Activated CD4-positive, CD25-positive, alpha-beta regulatory T cell treated with anti-CD3 and anti-CD28 coated beads, Interleukin-2, amount 50 U/mL, for 24 hours (primary cell): ENCODE measurements at places on chromosomes 6 and 20.

DNA sequence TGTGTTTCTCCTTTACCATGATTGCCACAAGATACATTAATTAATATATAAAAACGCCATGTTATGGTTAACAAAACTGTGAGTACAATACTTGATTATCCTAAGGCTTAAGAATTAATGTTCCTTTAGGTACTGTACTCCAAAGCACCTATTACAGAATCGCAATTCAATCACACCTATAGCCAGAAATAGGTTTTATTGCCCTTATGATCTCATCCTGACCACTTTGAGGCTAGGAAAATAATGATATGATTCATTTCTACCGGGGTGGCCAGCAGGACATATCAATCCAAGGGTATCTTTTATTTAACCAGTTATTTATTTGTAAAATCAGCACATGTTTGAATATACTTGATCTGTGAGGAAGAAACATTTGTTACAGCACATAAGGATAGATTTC is 396.6 kb upstream of the GJE1 start:
- ATAC-seq: no peak

DNA sequence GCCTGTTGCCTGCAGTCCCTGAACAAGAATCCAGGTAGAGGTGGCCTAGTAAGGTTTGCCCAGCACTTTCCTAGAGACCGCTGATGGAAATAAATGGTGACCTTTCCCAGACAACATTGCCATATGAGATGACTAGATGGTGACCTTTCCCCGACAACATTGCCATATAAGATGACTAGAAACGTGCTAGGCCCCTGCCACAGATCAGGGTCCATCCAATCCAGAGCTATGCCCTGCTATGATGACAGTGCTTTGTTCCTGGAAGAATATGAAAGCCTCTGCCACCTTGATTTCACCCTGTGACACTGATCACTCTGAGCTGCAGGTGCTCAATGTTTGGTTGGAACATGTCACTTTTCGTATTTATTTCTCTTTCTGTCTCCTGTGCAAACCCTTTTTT is 133.8 kb upstream of the SPTLC3 start:
- ATAC-seq: no peak

DNA sequence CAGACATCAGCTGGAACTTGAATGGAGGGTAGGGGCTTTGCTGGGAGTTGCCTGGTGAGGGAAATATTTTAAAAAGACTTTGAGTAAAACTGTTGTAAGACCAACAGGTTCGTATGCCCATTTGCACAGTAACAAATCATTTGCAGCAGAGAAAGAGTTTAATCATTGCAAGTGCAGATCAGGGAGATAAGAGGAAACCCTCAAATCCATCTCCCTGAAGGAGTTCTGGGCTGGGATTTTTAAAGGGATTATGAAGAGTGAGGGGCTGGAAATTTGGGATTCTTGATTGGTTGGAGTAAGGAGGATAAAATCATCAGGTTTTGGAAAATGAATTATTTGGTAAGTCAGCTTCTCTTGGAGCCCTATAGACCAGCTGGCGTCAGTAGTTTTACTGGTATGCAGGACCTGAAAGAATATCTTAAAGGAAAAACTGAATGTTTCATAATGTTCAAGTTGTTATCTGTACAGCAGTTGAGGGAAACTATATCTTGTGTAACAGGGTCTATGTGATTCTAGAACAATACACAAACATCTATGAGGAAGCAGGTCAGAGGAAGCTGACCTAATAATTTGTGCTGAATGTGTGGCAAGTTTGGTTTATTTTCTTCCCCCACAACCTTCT is 295.5 kb downstream of the PLCB1 start:
- ATAC-seq: no peak

DNA sequence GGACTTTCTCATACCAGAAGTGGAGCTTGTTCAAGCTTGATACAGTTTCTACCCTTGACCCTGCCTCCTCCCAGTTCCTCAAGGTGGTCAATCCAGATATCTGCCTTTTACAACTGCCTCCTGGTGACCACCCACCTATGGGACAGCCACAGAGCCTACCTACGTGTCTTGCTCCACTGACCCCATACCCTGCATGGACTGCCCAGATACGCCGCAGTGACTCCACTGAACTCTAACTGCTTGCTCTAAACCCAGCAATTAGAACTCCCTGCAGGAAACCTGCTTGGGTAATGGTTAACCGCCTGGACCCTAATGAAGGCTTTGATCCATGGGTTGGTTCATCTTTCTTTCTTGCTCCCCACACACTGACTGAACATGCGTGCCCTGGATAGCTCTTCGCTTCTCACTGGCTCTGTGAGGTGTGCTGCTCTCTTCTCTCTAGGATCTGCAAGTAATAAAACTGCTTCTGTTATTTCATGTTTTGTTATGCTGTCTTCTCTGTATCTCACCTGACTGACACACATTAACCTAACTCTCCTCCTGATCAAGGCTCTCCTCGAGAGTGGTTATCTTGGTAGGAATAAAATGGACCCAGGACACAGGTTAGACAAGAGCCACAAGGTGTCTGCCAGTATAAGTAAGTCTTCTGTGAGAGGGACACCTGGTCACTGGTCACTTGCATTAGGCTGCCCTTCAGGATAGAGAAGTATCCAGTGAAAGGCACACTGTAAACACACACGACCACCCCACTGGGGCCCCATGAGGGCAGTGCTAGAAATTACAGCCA is 79.2 kb downstream of the CHD6 start:
- ATAC-seq: no peak

GRCh38 chr6:110331816-110332215 is 26.3 kb downstream of the METTL24 start:
- no peak for ATAC-seq

DNA sequence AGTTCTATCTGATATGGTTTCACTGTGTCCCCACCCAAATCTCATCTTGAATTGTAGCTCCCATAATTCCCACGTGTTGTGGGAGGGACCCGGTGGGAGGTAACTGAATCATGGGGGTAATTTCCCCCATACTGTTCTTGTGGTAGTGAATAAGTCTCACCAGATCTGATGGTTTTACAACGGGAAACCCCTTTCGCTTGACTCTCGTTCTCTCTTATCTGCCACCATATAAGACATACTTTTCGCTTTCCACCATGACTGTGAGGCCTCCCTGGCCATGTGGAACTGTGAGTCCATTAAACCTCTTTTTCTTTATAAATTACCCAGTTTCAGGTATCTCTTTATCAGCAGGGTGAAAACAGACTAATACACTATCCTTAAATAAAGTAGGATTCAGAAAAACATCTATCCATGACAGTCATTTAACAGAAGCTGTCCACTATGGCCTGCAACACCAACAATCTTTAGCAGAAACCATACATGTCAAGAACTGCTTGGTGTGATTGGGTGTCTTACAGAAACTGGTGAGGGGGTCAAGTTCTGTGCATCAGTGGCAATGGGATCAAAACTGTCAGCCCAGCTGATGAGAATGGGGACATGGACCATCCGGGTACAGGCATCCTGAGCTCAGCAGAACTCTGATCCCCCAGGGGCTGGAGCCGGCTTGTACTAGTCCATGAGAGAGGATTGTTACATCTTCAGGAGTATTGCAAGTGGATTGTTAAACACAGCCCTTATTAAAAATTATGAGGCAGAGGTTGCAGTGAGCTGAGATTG is 59.2 kb downstream of the SCML4 start:
- ATAC-seq: no peak

DNA sequence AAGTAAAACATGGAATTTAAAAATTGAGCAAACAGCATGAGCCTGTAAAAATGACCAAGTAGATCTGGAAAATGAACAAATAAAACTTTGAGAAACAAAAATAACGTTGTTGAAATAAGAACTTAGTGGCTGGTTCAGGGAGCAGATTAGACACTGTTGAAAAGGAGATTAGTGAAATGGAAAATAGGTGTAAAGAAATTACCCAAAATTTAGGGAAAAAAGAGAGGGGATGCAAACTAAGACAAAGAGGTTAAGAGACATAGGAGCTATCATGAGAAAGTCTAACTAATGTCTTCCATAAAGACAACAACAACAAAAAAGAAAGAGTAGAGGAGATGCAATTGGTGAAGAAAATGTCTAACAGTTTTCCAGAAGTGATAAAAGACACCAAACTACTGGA is 29.0 kb downstream of the APCDD1L start:
- no peak for ATAC-seq

DNA sequence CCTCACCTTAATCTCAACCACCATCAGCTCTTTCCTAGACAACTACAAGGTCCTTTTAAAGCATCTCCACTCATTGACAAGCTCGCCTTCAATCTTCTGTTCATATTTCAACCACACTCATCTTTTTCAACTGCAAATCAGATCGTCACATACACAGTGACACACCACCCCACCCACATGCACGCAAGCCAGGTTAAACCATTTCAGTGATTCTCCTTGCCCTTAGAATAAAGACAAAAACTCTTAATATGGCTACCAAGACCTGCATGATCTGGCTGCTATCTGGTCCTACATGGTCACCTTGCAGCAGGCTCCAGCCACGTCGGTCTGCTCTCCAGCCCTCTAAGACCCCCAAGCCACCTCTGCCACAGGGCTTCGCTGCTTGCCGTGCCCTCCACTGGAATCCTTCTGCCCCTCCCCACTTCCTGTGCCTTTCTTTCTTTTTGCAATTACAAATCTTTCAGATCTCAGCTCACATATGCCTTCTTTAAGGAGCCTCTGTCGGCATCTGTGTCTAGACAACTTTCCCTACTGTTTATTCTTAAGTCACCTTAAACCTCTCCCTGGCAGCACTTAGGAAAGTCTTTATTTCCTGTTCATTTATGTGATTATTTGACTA is 507.3 kb upstream of the ARID1B start:
- peak; percentile 27 for ATAC-seq

GRCh38 chr6:125752773-125753172 is 3.3 kb downstream of the HEY2 start:
- ATAC-seq: no peak

GRCh38 chr6:111487661-111488060 is 4.6 kb upstream of the REV3L start:
- ATAC-seq: peak; percentile 55

- no peak for ATAC-seq
Measured at GRCh38 chr20:54397292-54398140, 77.9 kb upstream of the DOK5 start.

DNA sequence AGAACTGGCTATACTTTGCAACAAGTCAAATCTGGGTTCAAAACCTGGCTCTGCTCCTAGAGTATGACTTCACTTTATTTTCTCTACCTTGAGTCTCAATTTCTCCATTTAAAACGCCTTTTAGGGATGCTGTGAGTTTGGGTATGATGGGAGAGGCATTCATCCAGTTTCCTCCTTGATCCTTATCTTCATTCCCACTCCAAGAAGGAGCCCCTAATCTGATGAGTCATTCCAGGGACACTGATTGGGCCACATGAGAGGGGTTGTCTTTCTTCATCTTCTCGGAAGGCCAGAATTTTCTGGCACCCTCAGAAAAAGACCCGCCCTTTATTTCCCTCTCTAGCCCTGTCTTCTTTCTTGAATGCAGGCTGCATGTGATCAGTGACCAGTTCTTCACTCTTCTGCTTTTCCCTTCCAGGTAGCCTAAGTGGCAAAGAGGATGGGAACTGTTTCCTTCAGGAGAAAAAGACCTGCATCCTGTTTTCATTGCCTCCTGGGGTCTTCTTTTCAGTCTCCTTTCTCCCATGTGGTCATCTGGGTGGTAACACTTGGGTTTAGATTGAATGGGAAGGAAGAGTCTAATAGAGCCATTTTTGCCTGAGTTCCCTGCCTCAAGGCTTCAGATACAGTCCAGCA is 32.1 kb upstream of the PNRC1 start:
- no peak for ATAC-seq

DNA sequence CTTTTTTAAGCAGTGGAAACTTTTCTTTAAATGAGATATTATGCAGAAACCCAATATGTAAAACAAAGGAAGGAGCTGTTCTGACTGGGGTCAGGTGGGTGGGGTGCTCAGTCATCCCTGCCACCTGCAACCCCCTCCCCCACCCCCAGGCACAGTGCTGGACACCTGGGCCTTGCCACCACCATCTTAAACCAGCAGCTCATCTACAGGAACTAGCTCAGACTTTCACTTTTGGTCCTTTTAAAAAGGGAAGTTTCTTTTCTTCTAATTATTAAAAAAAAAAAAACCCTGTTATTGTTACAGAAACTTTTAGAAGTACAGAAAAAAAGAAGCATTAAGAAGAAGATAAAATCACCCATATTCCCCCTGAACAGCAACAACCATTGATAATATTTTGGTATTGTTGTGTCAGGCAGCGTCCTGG is 37.1 kb downstream of the PPP1R16B start:
- ATAC-seq: peak; percentile 76

DNA sequence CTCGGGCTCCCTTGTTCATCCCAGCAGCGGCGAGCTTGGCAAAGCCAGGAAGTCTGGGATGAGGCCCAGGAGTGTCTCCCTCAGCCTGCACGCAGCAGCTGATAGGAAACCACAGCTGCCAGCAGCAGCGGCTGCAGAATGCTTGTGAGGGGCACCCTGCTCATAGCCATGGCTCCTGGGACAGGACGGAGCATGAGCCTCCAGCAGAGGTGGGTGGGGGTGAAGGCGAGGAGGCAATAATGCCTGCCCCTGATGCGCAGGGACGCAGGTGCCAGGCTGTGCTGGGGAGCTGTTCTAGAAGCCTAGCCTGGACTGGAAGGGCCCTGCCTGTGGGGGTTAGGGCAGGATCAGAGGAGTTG is 157.9 kb downstream of the CD83 start:
- no peak for ATAC-seq
